ENCODE measurements at places on chromosomes 6 and 20.

DNA sequence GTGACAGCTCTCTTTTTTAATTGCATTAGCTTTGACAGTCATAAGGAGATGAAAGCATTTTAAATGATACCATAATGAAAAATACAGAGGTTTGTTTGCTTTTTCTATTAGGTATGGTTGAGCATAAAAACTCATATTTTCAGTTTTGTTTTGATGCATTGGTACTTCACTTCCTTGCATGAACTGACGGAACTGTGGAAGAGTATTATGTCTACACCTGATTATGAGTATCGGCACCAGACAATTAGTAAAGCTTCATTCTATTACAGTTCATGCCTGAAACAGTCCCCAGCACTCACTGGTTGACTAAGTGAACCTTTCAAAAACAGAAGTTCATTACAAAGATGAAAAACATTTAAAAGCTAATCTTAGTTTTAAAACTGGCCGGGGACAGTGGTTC is 593.0 kb downstream of the GRIK2 start:
- no peak for DNase-seq

DNA sequence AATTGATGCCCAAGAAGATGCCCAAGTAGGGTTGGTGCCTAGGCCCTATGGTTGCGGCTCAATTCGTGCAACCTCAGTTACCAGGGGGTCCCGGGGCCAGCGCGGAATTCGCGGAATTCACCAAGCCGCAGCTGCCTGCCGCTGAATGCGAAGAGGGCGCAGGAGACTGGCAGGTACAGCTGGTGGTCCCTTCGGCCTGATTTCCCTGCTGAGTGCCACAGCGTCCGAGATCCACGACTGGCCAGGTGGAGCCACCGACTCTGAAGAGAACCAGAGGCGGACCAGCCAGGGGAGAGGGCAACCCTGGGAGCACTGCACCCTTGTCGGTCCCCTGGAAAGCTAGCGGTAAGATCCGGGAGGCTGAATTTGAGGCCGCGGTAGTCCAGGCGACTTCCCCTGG is 6.8 kb upstream of the TFAP2D start:
- DNase-seq, result no peak

DNA sequence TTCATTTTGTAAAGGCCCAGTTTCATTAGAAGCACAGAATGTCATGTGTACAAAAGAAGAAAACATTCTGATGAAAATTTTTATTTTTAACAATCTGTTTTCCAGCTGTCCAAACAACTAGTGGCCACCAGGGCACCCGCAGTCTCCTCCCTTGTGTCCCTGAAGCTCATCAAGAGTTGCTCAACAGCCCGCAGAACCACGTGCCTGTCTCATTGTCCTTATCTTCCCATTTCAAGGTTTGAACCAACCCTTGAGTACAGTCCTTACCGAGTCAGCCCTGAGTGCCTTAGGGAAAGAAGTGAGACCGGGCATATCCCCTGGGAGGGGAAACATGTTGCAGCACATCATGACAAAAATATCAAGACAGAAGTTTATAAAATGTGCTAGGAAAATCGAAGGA is 15.9 kb upstream of the ZNF133 start:
- no peak for DNase-seq

GRCh38 chr6:27251606-27252251 is 4.2 kb downstream of the PRSS16 start:
- no peak for DNase-seq

GRCh38 chr6:14645221-14645620 is 527.6 kb downstream of the CD83 start:
- DNase-seq, result no peak

DNA sequence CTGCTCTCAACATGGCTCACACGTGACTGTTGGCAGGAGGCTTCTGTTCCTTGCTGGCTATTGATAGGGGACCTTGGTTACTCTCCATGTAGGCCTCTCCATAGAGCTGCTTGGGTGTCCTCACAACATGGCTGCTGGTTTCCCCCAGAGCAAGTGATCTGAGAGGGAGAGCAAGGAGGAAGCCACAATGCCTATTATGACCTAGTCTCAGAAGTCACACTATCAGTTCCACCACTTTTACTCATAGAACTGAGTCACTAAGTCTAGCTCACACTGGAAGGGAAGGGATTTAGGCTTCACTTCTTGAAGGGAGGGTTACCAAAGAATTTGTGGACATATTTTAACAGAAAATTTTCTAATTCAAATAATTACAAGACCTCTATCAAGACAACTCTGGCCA is 8.7 kb upstream of the NOP56 start:
- DNase-seq, result no peak

DNA sequence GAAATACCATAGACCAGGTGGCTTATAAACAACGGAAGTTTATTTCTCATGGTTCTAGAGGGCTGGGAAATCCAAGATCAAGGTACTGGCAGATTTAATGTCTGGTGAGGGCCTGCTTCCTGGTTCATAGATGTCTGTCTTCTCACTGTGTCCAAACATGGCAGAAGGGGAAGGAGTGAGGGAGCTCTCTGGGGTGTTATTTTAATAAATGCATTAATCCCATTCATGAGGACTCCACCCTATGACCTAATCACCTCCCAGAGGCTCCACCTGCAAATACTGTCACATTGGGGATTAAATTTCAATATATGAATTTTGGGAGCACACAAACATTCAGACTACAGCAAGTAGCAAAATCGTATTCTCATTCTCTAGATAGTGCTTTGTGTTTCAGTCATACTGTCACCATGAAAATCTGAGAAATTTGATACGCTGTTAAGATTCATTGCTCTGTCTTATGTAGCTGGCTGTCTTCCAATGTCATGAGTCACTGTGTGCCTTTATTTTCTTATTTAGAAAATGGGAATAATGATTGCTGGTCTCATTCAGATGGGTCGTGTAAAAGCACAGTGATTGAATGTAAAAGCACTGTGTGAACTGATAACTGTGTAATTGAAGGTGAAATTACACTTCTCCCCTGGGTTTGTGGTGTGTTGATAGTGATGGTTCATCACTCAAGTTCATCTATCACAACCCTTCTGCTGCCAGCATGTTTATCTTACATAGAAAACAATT is 8.9 kb upstream of the ERVFRD-1 start:
- DNase-seq, result peak; percentile 46

- no peak for DNase-seq
Observed at GRCh38 chr6:18640754-18641153, 253.6 kb downstream of the RNF144B start.

- DNase-seq, result peak; percentile 82
Observed at GRCh38 chr20:58481481-58482021, 33.6 kb downstream of the APCDD1L start.

DNA sequence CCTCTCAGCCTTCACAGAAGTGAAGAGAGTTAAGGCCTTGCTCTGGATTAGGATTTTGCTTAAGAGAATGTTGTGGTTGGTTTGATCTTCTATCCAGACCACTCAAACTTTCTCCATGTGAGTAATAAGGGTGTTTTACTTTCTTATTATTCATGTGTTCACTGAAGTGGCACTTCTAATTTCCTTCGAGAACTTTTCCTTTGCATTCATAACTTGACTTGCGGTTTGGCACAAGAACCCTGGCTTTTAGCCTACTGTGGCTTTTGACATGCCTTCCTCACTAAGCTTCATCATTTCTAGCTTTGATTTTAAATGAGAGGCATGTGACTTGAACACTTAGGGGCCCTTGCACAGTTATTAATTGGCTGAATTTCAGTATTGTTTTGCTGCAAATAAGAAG is 166.1 kb upstream of the OPRM1 start:
- DNase-seq, result no peak

- DNase-seq, result no peak
Observed at GRCh38 chr6:42171813-42172581, 1.2 kb upstream of the GUCA1A start.

- DNase-seq, result no peak
Observed at GRCh38 chr6:44042261-44042988, 84.8 kb downstream of the MRPL14 start.

GRCh38 chr6:96812077-96812703 is 25.1 kb downstream of the GPR63 start:
- no peak for DNase-seq

DNA sequence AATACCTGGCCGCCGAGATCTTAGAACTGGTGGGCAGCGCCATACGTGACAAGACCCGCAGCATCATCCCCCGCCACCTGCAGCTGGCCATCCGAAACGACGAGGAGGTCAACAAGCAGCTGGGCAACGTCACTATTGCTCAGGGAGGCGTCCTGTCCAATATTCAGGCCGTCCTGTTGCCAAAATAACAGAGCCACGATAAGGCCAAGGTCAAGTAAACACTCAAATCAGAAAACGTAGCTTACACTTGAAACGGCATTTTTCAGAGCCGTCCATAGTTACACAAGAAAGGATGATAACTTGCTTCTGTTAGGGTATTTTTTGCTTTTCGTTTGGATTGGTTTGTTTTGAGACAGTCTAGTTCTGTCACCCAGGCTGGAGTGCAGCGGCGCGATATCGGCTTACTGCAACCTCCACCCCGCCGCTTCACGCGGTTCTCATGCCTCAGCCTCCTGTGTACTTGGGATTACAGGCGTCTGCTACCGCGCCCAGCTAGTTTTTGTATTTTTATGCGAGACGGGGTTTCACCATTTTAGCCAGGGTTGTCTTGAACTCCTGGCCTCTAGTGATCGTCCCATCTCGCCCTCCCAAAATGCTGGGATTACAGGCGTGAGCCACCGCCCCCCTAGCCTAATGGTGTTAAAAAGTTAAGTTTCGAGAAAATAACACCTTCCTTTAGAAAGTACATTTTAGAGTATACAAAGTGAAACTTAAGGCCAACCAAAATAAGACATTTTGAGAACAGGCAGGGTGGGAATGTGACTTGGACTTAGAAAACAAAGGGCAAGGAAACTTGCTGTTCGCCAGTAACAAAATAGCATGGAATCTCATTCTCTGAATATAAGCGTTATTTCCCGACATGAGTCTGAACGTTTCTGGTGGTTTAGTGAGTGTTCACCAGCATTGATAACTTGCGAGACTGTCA is 42.8 kb upstream of the HFE start:
- no peak for DNase-seq

GRCh38 chr6:137762168-137763090 is 104.6 kb upstream of the TNFAIP3 start:
- DNase-seq, result no peak

- DNase-seq, result no peak
Observed at GRCh38 chr6:37783856-37784584, 35.5 kb upstream of the ZFAND3 start.

GRCh38 chr6:24691550-24691949 is 24.7 kb downstream of the ACOT13 start:
- DNase-seq, result no peak

- no peak for DNase-seq
Observed at GRCh38 chr20:9884666-9885065, 45.8 kb upstream of the PAK5 start.

- peak; percentile 95 for DNase-seq
Observed at GRCh38 chr6:89997456-89998445, 103.5 kb downstream of the GJA10 start.

DNA sequence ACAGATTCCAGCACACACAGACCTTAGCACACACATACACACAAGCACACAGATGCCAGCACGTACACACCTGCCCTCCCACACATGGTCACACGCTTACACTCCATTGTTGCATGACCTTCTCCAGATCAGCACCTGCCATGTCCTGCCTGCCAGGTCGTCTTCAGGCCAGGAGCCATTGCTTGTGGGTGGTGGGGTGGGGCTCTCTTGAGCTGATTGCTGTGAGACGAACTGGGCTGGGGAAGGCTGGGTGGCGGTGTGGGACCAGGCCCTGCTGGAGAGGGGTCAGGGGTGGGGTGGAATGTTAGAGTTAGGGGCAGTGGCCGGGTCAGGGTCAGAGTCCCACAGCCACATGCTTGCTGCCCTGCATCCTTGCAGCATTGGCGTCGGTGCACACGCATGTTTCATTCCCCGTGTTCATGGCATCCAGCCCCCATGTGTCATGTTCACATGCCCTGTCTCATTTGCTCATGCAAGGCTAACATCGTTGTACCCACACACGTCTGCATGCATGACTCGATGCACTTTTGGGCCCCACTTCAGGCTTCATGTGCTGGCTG is 6.5 kb upstream of the NPBWR2 start:
- no peak for DNase-seq

DNA sequence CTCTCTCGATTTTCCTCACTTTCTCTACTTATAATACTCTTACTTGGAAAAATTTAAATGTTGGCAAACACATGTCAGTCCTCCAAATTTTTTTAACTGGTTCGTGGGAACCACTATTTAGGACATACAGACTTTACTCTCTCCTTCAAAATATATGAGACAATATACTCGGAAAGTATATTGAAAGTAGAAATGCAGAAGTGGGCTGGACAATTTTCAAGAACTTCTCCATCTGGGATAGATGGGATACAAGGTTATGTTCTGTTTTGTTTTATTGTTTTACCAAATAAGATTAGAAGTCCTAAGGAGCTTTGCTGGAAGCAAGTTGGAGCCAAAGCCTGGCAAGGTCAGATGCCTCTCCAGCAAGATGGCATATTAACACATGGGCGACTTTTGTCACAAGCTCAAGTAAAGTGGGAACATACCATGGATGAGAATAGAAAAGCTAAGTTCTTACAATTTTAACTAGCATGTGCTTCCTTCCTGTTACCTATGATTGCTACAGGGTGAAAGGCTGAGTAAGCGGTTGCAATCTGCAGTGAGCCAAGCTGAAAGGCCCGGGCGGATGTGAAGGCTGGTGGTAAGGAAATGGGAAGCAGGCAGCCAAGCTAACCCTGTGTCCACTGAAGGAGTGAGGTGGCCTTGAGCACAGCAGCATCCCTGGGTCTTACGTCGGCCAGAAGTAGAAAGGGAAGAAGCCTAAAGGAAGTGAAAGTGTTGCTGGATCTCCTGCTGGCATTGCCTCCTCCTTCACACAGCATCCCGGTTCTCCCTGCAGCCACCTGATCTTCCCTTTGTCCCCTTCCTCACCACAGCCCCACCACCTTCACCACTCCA is 7.1 kb downstream of the MAP3K5 start:
- no peak for DNase-seq

GRCh38 chr20:49306903-49307620 is 29.2 kb upstream of the ZNFX1 start:
- no peak for DNase-seq

GRCh38 chr20:54485631-54486030 is 10.2 kb downstream of the DOK5 start:
- DNase-seq, result no peak

GRCh38 chr20:3633913-3634478 is 29.2 kb downstream of the GFRA4 start:
- DNase-seq, result no peak

- DNase-seq, result no peak
Observed at GRCh38 chr20:23928788-23929187, 49.2 kb upstream of the CST5 start.

DNA sequence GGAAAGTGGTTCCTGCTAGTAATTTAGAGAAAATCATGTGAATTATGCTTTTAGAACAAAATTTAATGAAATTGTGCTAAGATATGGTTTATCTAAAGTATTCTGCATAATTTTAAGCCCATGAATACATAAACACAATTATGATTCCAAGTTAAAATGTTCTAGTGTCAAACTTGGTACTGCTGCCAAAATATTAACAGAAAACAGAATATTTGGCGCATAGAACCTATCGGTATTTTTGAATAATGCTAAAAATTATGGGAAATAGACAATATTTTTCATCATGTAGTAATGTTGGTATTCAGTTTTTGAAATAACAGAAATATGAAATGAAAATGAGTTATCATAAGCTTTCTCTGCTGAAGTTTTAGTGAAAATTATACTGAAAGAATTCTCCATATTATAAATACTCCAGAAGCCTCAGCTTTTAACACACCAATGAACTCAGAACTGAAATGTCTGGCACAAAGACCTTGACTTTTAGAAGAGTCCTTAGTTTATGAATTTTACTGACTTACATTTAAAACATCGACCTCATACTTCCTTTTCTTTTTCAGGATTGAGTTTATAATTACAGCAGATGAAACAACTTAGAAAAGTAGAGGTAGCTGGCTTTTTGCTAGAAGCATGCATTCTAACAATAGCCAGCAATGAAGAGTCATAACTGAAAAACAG is 1192.3 kb upstream of the GJE1 start:
- no peak for DNase-seq
